Nucleus accumbens (tissue), 56 donors: ENCODE measurements at places on chromosomes 13 and 19.
A peak's percentile ranks its signal among the peaks of the same experiment; 100 is the strongest.

GRCh38 chr19:55261671-55262126 lies 2.9 kb upstream of the PPP6R1 start:
- DNase-seq: no peak

DNA sequence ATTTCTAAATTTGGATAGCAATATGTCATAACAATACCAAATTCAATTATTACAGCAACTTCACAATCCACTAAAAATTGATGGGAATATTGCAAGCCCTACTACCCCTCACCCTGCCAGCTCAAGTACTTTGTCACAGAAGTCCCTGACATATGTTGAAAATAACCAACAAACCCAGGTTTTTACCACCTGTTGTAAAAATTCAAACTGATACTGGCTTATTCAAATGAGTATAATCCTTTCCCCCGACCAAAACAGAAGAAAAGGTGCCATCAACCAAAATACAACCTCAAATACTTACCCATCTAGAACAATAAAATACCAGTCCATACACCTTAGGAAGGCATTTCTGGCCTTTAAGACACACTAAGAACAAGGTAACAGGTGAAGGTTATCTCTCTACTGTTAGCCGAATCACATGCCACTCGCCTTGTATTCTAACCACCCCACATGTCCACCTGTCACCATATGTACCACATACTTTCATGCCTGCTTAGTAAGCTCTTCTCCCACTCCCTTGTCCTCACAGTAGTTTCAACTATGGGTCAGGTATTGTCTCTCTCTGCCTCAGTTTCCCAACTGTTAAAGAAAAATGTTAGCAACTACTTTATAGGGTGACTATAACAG lies 53.1 kb downstream of the USP12 start:
- DNase-seq: no peak

DNA sequence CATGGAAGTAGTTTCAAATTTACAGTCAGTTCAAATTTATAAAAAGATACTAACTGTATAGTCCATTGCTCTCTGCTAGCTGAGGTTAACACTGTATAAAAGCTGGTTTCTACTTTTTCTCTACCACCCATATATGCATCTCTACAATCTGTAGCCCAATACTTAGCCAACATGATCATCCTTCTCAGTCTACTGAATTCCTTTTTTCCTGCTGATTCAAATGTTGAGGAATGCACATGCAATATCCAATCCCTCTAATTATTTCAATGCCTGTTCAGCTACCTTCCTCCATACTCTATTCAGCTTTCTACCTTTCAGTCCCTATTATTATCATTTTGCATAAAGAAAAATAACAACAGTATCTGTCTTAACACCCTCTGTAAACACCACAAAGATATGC lies 15.6 kb downstream of the KPNA3 start:
- no peak for DNase-seq

GRCh38 chr19:18526316-18526715 lies 4.4 kb upstream of the ELL start:
- no peak for DNase-seq

DNA sequence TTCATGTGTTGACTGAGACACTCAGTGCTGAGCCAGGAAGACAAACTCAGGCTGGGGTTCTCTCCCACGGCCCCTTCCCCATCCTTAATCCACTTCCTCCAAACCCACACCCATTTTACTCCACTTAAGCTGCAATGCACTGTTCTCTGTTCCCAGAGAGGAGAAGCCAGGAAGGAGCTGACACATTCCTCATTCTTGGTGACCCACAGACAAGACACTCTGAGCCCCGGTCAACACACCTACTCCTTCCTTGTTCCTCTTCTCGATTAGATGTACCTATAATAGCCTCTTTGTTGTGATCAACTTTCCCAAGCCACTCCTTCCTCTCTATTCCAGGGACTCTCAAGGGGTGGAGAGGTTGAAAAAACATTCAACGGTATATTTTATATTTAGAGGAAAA lies 47.1 kb downstream of the INSR start:
- no peak for DNase-seq

DNA sequence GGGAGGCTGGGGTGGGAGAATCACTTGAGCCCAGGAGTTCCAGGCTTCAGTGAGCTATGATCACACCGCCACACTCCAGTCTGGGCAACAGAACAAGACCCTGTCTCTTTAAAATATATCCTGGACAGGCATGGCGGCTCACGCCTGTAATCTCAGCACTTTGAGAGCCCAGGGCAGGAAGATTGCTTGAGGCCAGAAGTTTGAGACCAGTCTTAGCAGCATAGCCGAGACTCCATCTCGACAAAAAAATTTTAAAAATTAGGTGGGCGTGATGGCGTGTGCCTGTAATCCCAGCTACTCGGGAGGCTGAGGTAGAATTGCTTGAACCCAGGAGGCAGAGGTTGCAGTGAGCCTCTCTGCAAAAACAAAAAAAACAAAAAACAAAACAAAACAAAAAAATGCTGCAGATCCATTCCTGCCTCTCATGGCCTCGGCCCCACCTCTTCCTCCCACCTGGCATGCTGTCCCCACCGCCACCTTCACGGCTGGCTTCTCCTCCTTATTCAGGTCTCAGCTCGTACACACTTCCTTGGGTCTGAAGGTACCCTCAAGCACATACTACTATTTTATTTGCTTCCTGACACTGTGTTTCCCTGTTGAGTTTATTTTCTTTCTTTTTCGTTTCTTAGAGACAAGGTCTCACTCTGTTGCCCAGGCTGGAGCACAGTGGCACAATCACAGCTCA lies 5.3 kb downstream of the RFX1 start:
- DNase-seq: no peak

DNA sequence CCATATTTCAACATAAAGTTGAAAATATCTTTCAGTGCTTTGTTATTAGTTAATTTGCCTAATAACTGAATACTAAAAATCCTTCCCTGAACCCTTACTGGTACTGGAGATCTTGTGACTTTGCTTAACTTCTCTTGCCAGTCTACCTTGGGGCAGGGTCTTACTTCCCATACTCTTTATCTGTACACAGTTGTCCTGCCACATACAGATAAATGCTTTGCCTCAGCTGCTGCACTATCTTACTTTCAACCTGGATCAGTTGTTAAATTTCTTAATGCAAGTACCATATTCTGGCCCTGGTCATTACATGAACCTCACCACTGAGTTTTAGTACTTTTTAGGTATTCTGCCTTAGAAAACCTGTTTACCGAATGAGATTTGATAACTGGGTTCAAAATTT lies 107.6 kb downstream of the PIBF1 start:
- no peak for DNase-seq

DNA sequence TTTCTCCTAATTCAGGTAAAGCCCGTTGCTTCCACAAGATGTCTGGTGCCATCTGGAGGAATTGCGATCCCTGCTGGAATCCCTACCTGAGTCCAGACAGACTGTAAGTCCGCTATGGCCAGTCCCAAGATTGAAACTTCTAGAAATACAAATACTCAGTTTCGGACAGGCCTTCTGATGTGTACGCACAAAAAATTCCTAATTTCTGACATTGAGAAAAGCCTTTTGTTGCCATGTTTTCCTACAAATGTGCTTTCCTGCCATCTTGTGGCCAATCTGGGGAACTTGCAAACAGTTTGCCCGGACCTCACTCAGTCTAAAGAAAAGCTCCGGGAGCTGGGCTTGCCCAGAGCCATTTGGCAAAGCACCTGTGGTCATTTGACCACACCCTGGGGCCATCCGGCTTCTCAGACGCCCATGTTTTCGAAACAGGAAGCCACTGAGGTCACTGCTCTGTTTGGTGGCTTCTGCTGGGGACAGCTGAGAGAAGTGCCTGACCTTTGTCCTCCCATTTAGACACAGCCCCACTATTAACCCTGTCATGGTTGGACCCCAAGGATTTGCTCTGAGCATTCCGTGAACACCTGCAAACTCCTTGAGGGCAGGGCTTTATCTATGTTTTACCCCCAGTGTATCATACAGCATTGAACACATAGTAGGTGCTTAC lies 79.4 kb downstream of the SLC15A1 start:
- DNase-seq: peak; percentile 28

DNA sequence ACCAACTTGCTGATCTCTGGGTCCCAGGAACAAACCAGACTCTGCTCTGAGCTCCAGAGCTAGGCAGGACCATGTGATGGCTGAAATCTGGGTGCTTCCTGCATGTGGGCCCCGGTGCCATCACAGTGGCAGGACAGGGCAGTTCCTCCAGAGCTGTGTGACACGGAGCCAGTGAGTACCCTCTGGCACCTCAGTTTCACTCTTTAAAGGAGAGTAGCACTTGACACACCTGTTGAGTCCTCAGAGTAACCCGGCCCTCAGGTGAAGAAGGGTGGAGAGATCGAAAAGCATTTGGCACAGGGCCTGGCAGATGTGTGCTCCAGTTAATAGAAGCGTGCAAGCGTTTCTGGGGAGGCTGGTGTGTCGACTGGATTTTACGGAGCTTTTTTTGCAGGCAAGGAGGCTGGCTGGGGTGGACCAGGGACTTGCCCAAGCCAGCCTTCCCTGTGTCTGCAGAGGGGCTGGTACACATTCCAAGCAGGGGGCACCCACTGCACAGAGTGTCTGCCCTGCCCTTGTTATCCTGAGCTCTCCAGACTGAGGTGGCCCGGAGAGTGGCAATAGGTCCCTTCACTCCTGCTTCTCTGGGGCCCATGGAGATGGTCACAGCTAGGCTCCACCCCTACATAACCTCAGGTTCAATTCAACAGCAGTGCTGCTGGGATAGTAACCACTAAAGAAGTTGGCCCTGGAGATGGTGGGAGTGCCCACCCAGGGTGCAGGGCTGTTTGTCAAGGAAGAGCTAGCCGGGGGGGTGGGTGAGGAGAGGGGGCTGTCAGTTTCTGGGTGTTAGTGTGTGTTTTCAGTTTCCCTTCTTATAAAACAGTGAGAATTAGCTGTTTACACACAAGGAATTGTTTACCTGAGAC lies 8.3 kb downstream of the RPS19 start:
- no peak for DNase-seq
